Stimulated activated CD8-positive, alpha-beta memory T cell treated with anti-CD3 and anti-CD28 coated beads, Interleukin-4, amount 100 ng/mL, for 4 hours (primary cell): ENCODE measurements at places on chromosomes 11 and 22.

- DNase-seq, result no peak
Measured at GRCh38 chr11:47616726-47617416, 22.7 kb upstream of the C1QTNF4 start.

- DNase-seq, result no peak
Measured at GRCh38 chr11:44016546-44017442, 31.0 kb upstream of the ACCSL start.

DNA sequence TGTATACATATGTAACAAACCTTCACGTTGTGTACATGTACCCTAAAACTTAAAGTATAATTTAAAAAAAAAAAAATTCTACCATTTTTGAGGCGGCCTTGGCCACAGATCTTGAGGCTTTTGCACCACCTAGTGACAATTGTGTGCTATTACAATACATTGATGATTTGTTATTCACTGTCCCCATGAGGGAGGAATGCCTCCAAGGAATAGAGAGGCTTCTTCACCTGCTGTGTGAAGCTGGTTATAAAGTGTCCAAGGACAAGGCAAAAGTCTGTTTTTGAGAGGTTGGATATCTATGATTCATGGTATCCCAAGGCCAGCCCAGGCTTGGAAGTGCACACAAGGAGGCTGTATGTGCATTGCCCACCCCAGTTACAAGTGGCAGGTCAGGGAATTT lies 30.7 kb downstream of the SLC22A25 start:
- DNase-seq, result no peak

GRCh38 chr11:66595245-66595904 lies 2.4 kb downstream of the CCS start:
- DNase-seq, result no peak

- DNase-seq, result no peak
Measured at GRCh38 chr11:69539416-69540117, 58.1 kb downstream of the LINC01488 start.

GRCh38 chr11:119148720-119149017 lies 183 bp upstream of the ABCG4 start:
- no peak for DNase-seq
